Hematopoietic multipotent progenitor cell (in vitro differentiated cells): ENCODE measurements at places on chromosomes 12 and 14.

- no peak for DNase-seq
Observed at GRCh38 chr12:105120551-105120950, 13.0 kb downstream of the WASHC4 start.

- no peak for DNase-seq
Observed at GRCh38 chr12:82835217-82835616, 148.5 kb downstream of the TMTC2 start.

- DNase-seq = no peak
Observed at GRCh38 chr14:105930572-105930971, 404.2 kb downstream of the TMEM121 start.

GRCh38 chr12:121523741-121524140 lies 57.1 kb downstream of the KDM2B start:
- DNase-seq = no peak

DNA sequence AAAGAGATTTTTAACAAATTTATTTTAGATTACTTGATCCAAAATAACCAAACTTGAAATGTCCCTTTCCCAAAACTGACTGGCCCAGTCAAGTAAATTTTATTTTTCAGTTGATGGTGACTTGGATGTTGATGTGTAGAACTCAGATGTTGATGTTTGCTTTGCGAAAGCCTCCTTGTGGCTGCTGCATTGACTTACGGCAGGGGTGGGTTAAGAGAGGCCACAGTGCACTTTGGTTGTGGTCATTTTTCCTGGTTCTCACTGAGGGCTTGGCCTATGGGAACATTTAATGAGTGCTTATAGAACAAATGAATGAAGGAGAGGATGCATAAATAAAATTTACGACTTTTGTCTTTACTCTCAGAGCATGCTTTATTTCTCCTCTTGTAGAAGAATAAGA lies 52.6 kb downstream of the SLCO1B3 start:
- no peak for DNase-seq

DNA sequence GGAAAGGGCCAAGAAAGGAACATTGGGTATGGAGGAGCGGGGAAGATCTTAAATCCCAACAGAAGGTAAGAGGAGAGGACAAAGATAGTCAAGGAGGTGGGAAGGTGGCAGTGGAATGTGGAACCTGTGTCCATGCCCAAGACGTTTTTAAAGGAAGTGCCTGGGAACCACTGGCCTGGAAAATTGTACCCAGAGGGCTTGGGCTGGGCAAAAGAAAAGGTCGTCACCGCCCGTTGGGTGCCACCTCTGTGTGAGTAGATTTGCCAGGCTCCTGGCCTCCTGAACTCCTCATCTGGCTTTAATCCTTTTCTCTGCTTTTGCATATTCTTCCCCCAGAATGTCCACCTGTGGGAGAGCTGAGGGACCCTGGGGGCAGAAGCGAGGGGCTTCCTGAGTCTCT lies 32.6 kb downstream of the JDP2 start:
- no peak for DNase-seq

GRCh38 chr12:52359621-52360061 lies 7.6 kb downstream of the KRT85 start:
- DNase-seq = no peak

DNA sequence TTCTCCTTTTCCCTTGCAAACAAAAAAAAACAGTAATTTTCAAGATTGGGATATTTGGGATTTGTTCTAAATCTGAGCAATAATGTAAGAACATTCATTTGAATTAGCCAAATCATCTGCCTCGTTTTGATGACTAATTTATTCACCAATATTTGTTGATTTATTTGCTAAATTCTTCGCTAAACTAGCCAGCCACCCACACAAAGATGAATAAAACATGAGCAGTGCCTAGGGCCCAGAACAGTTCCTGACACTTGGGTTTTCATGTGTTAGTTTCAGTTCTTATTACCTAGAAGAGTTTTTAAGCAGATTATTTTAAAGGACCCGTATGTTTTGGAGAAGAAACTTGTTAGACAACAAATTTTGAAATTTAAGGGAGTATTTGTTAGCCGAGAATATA lies 1.4 kb downstream of the ETNK1 start:
- no peak for DNase-seq

GRCh38 chr14:69876221-69876847 lies 2.9 kb upstream of the SMOC1 start:
- no peak for DNase-seq

DNA sequence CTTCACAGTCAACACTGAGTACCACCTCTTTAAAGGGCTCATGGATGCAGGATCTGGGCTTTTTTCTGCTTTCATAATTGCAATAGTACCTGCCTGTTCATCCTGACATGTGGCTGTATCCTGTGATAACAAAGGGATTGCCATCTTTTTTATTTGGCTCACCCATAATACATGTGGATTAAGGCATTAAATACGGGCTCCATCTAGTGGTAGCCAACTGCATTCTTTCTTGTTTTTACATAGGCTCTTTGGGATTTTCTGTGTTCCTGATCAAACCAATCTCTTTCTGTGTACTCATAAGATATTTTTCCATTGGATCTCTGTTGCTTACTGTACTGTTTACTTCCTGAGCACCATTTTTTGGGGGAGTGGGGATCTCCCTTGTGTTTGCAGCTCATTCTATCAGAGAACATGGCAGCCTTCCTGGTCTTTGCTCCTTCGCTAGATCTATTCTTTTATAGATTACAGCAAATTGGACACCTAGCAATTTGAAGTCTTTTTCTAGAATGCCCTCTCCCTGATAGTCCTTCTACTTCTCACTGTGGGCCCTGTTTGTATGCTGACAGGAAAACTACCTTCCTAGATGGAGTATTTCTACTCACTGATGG lies 723.4 kb upstream of the MDGA2 start:
- DNase-seq = no peak

DNA sequence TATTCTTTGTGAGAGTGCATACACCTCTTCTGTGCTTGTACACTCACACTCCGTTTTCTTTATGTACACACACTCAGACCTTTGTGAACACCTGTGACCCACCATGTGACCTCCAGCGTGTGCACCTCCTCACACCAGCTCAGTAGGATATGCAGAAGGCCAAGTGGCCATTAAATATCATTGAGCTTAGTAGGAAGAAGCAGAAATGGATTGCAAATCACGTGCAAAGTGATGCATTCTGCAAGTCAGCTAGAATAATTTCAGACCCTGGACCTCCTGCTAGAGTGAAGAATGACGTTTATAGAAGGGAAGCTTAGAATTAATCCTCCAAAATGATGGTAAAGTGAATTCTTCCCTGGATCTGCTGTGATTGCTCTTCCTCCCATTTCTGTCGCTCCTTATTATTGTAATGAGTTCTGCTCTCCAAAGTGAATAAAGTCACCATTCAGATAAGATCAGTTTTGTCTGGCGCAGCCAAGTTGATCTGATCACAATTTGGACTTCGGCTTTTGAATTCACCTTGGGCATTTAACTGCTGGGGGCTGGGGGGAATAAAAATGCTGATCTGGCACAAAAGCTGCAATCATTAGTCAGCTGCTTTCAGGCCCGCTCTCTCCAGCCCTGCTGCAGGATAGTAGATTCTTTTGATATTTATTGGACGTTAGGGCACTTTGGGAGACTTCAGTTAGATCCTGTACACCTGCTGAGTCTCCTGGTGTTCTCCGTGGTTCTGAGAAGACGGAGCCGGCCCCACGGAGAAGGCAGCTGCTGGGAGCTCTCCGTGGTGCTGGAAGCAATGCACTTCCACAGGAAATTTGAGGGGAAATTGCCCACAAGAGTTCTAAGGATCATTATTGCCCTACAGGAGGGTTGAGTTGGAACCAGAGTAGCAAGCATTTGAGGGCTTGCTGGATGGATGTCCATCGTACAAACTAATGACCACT lies 12.4 kb upstream of the NRXN3 start:
- no peak for DNase-seq

GRCh38 chr14:90500665-90501370 lies 104.0 kb downstream of the CALM1 start:
- DNase-seq = no peak

DNA sequence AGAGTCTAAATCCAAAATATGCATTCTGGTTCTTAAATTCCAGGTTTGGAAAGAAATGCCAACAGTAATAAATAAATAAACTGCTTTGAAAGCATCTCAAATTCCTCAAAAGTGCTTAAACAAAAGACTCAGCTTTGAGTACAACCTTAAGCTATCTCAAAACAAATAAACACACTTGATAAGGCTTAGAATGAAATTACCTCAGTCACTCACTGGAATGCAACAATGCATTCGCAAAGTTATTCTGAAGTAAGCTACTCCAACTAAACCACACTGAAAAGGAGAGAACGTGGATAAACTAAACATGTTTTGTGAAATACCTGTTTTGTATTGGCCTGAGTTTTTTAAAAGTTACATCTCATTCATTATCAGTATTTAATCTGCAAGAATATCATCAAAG lies 1.2 kb downstream of the SPTSSA start:
- DNase-seq = no peak

DNA sequence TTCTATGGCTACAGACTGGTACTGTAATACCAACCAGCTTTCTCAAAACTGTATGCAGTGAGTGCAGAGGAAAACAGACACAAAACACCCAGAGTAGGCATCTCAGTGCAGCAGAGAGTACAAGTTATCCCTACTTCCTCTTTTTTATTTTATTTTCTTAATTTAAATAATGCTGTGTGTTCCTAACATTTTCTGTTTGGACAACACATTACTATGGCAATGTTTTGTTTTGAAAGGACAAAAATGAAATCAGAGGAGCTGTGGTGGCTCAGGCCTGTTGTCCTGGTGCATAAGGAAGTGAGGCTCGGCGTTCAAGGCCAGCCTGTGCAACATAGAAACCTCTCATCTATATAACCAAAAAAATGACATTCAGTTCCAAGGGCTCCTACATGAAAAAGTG lies 33.7 kb upstream of the SELPLG start:
- DNase-seq = peak; percentile 54

DNA sequence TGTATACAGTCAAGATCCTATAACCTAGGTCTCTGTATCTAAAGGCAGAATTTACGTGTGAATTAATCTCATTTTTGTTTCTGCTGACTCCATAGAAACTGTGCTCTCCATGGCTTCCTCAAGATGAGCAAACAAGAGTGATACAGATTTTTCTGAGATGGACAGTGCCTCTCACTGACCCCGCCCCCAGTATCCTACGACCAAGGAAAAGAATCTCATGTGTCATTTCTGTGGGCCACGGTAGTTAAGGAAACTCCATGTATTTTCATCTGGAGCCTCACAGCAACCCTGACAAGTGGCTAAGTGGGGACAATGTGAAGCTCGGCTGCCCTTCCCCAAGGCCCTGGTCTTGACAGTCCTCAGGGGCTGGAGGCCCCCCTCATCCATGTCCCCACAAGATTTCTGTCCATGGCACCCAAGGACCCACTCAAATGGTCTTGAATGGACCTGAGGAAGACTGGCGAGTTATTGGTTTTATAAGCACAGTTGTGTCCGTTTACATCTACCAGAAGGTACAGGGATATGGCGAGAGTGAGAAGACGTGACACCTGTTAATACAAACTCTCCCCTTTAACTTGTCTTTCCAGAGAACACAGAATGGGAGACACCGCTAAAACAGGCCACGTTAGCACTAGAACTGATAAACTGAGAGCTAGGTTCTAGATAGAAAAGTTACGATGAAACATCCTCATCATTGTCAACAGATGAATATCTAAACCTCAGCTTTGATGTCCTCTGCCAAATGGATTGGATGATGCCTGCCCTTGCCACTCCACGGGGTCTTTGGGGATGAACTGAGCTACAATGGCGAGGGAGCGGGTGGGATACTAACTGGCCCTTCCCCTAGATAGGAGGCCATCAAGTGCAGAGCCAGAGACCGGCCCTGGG lies 108.4 kb upstream of the EGLN3 start:
- no peak for DNase-seq

GRCh38 chr12:109253913-109254544 lies 55.1 kb downstream of the FOXN4 start:
- no peak for DNase-seq

DNA sequence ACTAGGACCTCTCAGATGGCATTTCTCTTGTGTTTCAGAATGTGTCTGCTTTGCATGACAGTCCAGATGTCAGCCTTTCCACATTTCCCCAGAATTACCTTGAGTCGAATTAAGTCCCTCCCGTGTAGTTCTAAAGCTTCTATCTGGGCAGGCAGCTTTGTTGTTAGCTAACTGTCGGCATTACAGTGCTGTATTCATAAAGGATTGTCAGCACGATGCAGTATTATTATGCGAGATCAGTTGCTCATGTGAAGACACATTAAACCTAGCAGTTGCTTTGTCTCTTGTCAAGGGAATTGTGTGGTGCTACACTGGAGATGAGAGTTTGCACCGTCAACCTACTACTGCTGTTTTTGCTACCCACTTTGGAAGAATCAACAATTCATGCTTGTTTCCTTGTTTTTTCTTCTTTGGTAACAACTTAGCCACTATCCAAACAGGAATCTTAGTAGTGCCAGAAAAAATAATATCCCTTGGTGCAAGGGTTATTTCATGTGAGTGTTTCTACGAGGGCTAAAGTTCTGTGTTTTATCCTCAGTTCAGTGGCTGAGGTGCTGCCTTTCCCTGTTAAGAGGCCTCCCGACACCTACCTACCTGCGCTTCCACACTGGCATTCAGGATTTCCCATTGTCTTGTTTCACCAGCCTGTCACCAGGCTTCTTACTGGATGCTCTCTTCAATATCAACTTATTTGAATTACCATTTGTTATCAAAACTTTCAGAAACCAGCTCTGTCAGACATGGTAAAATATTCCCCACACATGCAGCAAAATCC lies 297.9 kb upstream of the G2E3 start:
- DNase-seq = no peak

GRCh38 chr14:103298620-103299019 lies 35.4 kb upstream of the EIF5 start:
- DNase-seq = no peak

DNA sequence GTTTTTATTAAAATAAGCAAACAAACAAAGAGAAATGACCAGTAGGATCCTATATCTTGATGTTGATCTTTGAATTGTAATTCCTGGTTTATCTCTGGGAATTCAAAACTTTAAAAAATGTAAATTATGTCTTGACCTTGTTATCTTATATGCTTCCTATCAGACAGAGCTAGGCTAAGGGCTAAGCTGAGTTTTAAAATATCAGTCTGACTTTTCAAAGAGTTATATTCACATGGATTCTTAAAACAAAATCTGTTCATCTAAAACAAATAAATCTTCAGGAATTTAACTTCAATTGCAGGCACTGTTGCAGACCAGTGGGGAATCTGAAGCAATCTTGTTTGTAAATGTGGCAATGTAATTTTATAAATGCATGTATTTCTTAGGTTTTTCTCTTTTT lies 1144.1 kb downstream of the LRFN5 start:
- DNase-seq = no peak

DNA sequence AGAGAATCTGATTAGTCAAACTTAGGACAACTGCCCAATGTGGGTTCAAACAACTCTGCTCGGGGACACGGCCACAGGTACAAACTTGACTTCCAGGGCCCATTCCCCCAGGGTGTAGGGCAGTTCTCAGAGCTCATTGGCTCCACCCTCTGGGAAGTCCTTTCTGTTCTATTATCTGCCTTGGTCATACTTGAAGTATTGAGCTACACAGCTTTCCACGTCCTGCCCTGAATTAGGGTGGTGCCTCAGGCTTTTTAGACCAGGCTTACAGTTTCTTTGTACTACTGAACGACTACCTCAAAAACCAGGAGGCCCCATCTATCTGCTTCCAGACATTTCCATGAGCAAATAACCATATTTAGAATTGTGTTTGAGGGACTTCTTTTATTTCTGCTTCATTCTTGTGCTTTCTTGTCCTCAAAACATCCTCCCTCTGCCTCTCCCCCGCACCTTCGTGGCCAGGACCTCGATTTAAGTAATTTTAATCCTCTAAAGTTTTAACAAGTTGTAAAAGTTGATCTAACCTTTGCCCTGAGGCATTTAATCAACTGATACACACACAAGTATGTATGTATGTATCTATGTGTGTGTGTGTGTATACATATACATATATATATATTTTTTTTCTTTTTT lies 281.7 kb upstream of the AMIGO2 start:
- no peak for DNase-seq
